ENCODE measurements at places on chromosomes 12 and 14. TPM values are rescaled to one million over a fixed set of nuclear protein-coding genes. Genes with fewer than 3 reads are reported as not detected.

Gene SUDS3
- total RNA-seq, result 13.2 TPM

Gene OLR1
- 0.67 TPM for total RNA-seq

Gene LBHD2
- 0.22 TPM for total RNA-seq

Gene TEAD4
- 40.2 TPM for total RNA-seq

Gene ASCL1
- total RNA-seq, result not detected

Gene ALDH1L2
- 4.7 TPM for total RNA-seq

Gene CTSG
- total RNA-seq, result not detected

Gene GZMB
- total RNA-seq, result not detected

Gene CPNE6
- total RNA-seq, result 0.14 TPM

Gene TAS2R19
- total RNA-seq, result 0.15 TPM

Gene SVOP
- total RNA-seq, result not detected

Gene CLSTN3
- total RNA-seq, result 8.5 TPM

Gene GPR84
- 0.09 TPM for total RNA-seq

Gene PCED1B
- total RNA-seq, result 15.9 TPM

Gene PTPRR
- total RNA-seq, result 0.27 TPM
